Pancreas (tissue), 10 donors: ENCODE measurements at places on chromosomes 1 and 21.

DNA sequence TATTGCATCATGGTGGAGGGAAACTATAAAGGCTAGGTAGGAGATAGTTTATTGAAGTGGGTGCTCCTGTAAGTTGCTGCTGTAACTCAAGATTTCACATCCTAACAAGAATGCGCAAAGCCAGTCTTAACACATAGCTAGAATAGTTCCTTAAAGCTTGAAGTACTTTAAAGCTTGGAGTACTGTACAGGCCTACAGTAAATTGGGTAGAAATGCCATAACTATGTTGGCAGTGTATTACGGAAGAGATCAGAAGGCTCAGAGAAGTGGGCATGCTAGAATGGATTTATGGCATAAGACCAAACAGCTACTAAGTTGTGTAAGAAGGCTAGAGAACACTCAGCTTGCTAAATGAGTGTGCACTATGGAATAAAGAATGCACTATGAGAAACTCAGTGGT lies 44.5 kb downstream of the DMRTA2 start:
- DNase-seq = no peak

DNA sequence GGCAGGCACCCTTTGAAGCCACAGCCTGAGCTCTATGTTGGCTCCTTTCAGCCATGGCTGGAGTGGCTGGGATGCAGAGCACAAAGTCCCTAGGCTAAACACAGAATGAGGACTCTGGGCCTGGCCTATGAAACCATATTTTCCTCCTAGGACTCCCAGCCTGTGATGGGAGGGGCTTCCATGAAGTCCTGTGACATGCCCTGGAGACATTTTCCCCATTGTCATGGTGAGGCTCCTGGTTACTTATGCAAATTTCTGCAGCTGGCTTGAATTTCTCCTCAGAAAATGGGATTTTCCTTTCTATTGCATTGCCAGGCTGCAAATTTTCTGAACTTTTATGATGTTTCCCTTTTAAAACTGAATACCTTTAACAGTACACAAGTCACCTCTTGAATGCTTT lies 61.3 kb downstream of the VCAM1 start:
- no peak for DNase-seq

DNA sequence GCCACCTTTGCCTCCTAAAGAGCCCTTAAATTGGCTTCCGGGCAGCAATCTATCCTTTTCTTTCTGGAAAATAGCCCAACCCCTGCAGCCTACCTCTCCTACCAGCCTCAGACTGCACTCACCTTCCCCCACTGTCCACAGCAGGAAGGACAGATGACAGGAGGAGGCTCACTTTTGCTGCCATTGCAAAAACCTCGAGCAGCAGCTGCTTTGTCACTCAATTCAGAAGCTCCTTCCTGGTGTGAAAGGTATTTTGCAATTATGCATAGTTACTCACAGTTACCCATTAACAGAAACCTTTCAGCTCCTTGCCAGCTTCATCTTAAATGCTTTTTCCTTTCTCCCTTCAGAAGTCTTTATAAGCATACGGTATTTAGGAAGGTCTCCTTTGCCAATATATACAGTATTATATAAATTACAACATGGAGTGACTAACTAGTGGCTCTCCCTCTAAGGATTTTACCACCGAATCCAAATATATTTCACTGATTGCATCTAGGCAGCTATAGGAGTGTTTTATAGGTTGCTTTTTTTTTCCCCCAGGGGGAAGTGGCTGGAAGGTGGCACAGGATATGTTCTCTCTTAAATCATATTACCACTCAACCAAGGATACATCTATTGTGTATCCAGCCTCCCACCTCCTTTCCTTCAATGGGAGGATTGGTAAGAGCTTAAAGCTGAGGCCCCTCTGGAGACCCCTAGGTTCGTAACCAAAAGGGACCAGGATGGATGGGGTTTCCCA lies 142.1 kb upstream of the IPO9 start:
- DNase-seq = no peak

DNA sequence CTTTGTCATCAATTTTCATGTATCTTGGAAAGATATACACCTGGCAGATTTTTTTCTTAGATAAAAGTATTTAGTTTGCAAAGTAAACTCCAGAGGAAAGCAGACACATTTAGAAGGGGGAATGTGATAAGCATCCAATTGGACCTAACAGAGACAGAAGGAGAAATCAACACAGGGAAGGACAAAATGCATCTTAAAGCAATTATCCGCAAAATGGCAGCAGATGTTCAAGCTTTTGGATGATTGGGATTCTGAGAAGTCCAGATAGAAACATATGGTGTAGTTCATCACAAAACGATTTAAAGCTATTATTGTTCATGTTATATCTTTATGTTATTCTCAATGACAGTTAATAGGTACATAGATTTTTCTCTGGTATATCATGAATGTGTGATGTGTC lies 1153.1 kb upstream of the B3GALT2 start:
- DNase-seq = no peak

DNA sequence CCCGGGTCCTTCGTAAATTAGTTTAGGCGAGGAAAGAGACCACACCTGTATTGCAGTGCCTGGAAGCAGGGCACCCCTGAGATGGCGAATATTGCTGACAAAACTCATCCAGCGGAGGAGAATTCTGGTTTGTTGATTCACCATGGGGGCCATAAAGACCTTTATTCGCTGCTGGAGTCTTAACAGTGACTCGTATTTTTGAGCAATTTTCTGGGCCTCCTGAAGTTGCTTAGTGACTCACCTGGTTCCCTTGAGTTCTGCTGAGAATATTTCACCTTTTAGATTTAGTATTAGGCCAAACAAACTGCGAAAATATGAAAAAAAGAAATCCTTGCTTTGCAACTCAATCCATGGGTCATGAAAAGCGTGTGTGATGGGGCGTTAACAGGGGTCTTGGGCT lies 20.6 kb upstream of the H6PD start:
- DNase-seq = no peak

- no peak for DNase-seq
Measured at GRCh38 chr1:44565833-44566232, 108.4 kb downstream of the TMEM53 start.

GRCh38 chr1:205687242-205687641 lies 6.9 kb upstream of the SLC45A3 start:
- no peak for DNase-seq

DNA sequence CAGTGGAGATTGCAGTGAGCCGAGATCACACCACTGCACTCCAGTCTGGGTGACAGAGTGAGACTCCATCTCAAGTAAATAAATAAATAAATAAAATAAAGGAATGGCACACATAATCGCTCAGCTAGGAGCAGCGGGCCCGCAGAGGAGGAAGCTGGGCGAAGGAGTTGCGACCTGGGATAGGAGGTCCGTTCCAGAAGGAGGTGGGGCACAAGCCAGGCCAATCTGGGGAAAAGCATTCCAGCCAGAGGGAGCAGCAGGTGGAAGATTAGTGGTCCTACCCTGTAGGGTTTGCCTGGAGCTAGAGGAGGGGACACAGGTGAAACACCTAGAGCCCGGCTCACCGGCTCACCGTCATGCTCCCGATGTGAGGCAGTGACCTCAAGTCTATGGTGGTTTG lies 40.3 kb upstream of the CASZ1 start:
- no peak for DNase-seq

DNA sequence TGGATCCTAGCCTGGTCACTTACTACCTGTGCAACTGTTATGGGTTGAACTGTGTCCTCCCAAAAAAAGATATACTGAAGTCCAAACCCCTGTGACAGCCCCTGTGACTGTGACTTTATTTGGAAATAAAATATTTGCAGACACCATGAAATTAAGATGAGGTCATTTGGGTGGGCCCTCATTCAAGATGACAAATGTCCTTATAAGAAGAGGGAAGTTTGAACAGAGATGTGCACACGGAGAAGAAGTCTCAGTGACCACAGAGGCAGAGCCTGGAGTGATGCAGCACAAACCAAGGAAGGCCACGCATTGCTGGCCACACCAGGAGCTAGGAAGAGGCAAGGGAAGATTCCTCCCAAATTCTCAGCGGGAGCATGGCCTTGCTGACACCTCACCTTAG lies 249.7 kb upstream of the RUNX1 start:
- DNase-seq = no peak

DNA sequence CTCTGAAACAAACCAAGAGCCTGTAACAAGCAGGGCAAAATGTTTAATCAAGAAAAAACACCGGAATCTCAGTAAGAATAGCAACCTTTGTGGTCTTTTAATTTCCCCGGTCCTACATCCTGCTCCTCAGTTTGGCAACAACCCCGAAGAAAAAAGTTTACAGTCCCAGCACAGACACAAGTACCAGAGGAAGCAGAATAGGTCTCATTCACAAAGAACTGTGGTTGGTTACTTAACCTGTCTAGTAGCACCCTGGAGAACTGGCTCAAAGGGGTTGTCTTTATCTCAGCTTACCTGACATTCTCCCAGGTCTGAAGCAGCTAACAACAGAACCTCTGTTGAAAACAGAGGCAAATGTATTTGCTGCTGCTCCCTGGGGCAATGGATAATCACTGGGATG lies 399.3 kb downstream of the AJAP1 start:
- no peak for DNase-seq

DNA sequence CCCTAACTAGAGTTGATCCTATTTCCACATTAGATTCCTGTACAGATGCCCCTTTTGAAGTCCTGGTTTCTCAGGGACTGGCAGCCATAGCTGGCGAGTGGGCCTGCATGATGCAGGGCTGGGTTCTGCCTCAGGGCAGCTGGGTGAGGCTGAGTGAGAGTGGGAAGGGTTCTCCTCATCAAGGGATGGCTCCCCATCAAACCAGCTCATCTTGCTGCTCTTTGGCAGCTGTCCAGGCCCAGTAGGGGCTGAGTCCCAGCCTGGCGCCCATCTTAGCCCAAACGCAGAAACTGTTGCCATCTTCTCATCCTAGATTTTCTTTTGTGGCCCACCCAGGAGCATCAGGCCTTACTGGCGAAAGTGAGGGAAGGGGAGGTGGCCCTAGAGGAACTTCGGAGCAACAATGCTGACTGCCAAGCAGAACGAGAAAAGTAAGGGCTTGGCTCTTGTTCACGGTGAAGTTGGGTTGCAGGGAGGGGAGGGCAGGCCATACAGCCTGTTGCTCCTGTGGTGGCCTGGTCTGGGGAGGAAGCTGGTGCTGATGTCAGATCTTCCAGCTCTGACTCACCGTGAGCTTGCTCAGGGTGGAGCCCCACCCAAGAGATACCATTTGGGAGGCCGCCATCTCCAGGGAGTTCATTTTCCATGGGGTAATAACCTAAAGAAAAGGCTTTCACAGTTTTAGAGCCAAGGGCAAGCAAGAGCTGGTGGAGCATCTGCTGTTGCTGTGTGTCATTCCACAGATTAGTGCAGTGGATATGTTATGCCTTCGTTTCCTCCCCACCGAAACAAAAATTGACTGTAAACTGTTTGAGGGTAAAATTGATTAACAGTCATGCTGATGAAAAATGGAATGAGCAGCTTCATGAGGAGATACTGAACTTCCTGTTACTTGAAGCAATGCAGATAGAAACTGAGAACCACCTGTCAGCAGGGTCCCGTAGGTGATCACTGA lies 34.7 kb downstream of the TUFT1 start:
- no peak for DNase-seq

GRCh38 chr1:62144238-62144831 lies 50.3 kb upstream of the L1TD1 start:
- DNase-seq = no peak

- DNase-seq = no peak
Measured at GRCh38 chr1:91502672-91503184, 2.1 kb downstream of the CDC7 start.

- DNase-seq = no peak
Measured at GRCh38 chr1:44347280-44347679, 7.8 kb downstream of the ERI3 start.

- DNase-seq = no peak
Measured at GRCh38 chr1:18855573-18855972, 3.9 kb downstream of the TAS1R2 start.

GRCh38 chr1:193415256-193415655 lies 228.8 kb upstream of the B3GALT2 start:
- no peak for DNase-seq

DNA sequence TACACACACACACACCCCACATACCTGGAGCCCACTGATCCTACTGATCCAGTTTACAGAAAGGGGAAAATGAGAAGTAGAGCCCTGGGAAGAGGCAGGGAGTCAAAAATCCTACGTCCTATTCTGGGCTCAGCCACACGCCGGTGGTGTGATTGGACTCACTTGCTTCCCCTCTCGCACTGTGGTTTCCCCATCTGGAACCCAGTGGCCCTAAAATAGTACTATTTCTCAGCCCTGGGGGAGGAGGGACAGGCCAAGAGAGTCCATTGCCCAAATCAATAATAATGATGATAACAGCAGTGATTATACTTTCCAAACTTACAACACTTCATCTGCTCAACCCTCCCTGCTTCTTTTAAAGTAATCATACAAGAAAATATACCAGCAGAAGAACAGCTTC lies 2.9 kb upstream of the PIGR start:
- no peak for DNase-seq

DNA sequence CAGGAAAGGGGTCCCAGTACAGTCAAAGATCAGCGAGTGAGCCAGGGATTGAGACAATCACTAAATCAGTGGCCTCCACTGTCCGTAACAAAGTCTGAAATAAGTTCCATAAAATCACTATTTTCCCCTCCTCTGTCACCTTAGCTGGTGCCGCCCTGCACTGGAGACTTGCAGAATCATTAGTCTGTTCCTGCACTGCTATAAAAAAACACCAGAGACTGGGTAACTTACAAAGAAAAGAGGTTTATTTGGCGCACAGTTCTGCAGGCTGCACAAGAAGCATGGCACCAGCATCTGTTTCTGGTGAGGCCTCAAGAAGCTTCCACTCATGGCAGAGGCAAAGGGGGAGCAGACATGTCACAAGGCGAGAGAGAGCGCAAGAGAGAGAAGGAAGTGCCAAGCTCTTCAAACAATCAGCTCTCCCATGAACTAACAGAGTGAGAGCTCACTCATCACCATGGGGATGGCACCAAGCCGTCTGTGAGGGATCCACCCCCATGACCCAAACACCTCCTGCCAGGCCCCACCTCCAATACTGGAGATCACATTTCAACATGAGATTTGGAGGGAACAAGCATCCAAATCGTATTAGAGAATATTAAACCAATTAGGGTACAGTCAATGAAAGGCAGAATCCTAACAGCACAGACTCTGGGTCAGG lies 129.8 kb upstream of the TIAM1 start:
- DNase-seq = no peak

- no peak for DNase-seq
Measured at GRCh38 chr1:111172463-111172862, 28.0 kb downstream of the DENND2D start.

GRCh38 chr1:21546122-21546825 lies 37.1 kb downstream of the ALPL start:
- DNase-seq = no peak

GRCh38 chr1:31814631-31815306 lies 1.1 kb downstream of the SPOCD1 start:
- no peak for DNase-seq

- DNase-seq = no peak
Measured at GRCh38 chr1:230975636-230976035, 3.0 kb downstream of the TTC13 start.

- DNase-seq = no peak
Measured at GRCh38 chr1:201138311-201138840, 11.4 kb upstream of the ASCL5 start.

- DNase-seq = no peak
Measured at GRCh38 chr1:199124351-199124750, 485.5 kb downstream of the PTPRC start.
